Stimulated activated CD4-positive, alpha-beta T cell treated with anti-CD3 and anti-CD28 coated beads, Interleukin-1b, Interleukin-23, amount 100 ng/mL, for 1 hour (primary cell): ENCODE measurements at places on chromosomes 12 and 14.

DNA sequence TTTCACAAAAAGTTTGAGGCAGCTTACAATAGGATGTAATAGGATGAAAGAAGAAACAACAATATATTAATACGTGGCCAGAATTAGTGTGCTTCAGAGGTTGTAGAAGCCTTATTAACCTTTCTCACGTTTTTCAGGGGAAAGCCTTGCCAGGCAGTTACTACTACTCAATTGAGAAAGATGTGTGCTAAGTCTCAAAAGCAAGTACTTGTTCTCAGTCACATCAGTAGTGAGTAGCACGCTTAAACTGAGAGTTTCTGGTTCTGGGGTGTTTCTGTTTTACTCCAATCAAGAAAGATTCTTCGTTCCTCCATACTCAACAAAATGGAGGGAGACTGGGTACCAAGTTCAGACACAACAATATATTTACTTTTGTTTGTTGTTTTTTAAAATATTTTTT is 38.7 kb downstream of the KLC1 start:
- DNase-seq, result no peak

- no peak for DNase-seq
Observed at GRCh38 chr14:97490521-97491070, 693.4 kb downstream of the VRK1 start.

- no peak for DNase-seq
Observed at GRCh38 chr12:19630536-19630935, 191.2 kb downstream of the AEBP2 start.

DNA sequence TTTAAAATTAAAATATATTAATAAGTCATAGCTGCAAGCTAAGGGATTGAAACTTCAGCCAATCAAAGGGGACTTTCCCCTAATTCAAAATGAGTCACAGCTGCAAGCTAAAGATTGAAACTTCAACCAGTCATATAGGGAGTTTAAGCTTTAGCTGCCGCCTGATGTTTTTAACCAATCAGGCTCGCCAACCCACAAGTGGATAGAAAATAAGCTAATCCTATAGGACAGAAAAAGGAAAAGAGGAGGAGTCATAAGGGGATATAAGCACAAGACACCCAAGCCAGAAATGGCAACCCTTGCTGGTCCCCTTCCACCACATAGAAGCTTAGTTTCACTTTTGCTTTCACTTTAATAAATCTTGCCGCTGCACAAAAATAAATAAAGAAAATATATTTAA is 1154.6 kb downstream of the GALC start:
- DNase-seq, result no peak

GRCh38 chr12:57476993-57477709 is 2.5 kb downstream of the ARHGAP9 start:
- DNase-seq, result no peak

- no peak for DNase-seq
Observed at GRCh38 chr14:49479432-49479831, 106.7 kb downstream of the RPS29 start.

- no peak for DNase-seq
Observed at GRCh38 chr12:46342562-46343033, 30.0 kb downstream of the SLC38A2 start.
